ENCODE measurements at places on chromosomes 5 and 9.

DNA sequence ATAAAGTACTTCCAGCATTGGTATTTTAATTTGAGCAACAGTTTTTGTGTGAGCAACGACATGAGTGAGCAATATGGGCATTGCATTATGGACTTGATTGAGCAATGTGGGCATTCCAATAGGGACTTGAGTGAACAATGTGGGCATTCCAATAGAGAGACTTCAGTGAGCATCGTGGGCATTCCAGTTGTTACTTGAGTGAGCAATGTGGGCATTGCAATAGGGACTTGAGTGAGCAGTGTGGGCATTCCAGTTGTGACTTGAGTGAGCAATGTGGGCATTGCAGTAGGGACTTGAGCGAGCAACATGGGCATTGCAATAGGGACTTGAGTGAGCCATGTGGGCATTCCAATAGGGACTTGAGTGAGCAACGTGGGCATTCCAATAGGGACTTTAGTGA, 52.2 kb downstream of the ZCCHC7 start:
- DNase-seq, result no peak

DNA sequence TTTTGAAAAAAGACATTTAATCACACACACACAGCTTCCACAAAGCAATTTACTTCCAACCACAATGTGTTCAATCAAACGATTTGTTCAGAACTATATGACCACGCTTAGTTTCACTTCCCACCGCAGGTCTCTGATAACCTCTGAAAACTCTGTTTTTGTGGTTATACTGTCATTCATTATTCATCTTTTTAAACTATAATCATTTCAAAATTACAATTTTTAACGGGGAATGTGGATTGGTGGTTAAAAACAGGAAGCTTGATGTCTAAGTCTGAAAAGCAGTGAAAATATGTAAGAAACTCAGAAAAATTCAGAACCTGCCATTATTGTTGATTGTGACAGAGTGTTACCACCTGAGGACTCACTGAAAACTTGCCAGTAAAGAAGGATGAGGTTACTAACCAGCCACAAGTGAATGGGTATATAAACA, 12.7 kb upstream of the TMEM174 start:
- no peak for DNase-seq

DNA sequence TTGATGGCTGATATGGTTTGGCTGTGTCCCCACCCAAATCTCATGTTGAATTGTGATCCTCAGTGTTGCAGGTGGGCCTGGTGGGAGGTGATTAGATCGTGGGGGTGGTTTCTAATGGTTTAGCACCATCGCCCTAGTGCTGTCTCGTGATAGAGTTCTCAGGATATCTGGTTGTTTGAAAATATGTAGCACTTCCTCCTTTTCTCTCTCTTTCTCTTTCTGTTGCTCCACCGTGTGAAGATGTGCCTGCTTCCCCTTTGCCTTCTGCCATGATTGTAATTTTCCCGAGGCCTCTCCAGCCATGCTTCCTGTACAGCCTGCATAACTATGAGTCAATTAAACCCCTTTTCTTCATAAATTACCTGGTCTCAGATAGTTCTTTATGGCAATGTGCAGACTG, 111.6 kb downstream of the SREK1 start:
- no peak for DNase-seq

- DNase-seq, result no peak
Measured at GRCh38 chr5:15079566-15079965, 208.0 kb upstream of the ANKH start.

DNA sequence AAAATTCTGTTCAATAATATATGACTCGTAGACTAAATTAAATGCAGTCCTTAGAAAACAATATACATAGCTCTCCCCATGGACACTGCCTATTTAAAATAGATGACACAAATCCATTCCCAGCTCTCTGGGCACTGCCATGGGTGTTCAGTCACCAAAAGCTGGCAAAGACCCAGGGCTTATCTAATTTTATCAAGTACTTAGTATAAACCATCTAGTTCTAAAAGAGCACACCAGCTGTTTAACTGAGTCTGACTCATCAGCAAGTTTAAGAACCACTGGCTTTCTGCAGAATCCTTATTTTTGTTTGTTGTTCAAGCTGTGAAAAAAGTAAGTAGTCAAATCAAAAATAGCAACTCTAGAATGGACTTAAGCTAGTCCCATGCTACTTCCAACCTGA, 107.6 kb downstream of the PLPP1 start:
- peak; percentile 12 for DNase-seq
